ENCODE measurements at places on chromosomes 6 and 20. TPM values are rescaled to one million over a fixed set of nuclear protein-coding genes. Genes with fewer than 3 reads are reported as not detected.

MUCL3 gene
- total RNA-seq = not detected

CD93 gene
- 41.0 TPM for total RNA-seq

IL17F gene
- total RNA-seq = not detected

NECAB3 gene
- 71.8 TPM for total RNA-seq

CST1 gene
- not detected for total RNA-seq

SNTA1 gene
- total RNA-seq = 226 TPM

HLA-DRB5 gene
- total RNA-seq = 19.5 TPM

OR2J2 gene
- not detected for total RNA-seq

MTG2 gene
- total RNA-seq = 27.3 TPM

ENPP1 gene
- 1.4 TPM for total RNA-seq

VSTM2L gene
- 10.3 TPM for total RNA-seq

DNA sequence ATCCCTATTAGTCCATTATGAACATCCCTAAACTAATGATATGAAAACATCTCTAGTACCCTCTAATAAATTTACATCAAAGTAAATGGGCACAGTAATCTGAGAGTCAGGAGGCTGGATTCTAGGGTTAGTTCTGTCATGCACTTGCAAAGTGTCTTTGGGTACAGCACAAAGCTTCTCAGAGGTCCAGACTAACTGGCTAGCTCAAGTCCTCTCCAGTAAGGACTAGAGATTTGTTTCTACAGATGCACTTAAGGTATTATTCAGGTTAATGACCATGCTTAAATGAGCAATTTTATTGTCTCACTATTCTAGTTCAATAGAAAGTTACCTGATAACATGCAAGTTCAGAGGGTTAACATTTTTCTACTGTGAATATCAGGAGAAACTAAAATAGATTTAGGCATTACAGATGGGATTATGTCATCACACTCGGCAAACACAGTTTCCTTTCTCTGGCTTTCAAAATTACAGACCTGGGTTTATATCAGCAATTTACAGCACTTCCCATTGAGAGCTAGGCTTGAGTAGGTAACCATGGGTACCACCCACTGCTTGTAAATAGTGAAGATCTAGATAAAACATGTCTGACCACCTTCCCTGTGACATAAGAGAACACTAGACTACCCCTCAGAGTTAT, 402.9 kb upstream of the RUNX2 start:
- DNase-seq = no peak

GRCh38 chr6:134814076-134814695, 135.7 kb downstream of the ALDH8A1 start:
- no peak for DNase-seq

DNA sequence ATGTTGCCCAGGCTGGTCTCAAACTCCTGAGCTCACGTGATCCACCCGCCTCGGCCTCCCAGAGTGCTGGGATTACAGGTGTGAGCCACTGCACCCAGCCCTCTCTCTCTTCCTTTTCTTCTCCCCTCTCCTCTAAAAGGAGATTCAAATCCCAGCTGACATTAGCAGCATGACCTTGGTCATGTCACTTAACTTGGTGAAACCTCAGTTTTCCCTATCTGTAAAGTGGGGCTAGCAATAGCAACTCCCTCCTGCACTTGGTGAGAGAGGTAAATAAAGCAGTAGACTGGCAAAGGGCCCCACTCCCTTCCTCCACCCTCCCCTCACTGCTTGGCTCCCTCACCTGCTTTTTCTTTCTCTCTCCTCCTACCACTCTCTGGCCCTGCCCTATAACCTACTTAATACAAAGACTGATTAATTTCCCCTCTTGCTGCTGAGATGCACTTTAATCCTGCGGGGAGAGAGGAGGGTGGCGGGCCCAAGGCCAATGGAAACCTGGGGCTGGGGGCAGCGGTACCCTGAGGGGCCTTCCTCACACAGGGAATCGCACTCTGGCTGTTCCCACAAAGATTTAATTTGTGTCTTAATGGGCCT, 54.2 kb upstream of the ZFAND3 start:
- no peak for DNase-seq

DNA sequence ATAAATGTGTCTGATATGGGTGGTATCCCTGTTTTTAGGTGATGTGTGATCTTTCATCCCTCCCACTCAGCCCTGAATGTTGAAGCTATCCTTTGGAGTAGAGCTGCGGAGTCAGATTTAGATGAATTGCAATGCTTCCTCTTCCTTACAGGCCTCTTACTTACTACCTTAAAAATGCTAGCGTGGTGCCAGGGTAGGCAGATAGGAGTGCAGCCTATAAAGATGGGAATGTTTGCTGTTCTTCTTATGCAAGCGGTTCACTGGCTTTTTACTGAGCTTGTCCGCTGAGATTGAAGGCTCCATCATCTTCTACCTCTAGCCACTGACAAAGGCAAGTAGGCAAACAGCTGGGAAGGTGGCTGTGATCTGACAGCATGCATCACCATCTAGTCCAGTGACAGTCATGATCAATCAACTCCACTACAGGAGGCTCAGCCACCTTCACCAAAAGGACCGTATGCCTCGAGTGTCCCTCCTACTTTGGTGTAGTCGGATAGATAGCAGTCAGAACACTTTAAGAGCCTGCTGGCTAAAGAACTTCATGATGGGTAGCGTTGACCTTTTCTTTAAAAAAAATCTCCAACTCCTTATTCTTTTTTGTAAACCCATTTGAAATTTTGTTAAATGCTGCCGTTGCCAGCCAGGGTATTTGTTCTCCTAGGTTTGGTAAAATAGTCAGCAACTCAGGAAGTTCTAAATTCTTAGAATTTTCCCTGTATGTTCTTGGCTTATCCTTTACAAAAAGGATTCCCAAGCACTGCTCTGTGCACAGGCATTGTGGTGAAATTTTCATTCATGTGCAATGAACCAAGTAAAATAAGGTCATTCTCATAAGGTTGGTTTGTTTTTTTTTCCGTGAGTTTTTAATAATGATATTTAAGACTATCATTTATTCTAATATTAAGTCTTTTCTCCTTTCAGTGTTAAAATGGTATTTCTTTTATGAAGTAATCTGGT, 169.6 kb downstream of the MTHFD1L start:
- no peak for DNase-seq

- no peak for DNase-seq
These were observed 11.0 kb upstream of the SLC22A1 start for GRCh38 chr6:160110586-160111123.

- no peak for DNase-seq
These were observed 65.8 kb downstream of the ADTRP start for GRCh38 chr6:11712760-11713159.

DNA sequence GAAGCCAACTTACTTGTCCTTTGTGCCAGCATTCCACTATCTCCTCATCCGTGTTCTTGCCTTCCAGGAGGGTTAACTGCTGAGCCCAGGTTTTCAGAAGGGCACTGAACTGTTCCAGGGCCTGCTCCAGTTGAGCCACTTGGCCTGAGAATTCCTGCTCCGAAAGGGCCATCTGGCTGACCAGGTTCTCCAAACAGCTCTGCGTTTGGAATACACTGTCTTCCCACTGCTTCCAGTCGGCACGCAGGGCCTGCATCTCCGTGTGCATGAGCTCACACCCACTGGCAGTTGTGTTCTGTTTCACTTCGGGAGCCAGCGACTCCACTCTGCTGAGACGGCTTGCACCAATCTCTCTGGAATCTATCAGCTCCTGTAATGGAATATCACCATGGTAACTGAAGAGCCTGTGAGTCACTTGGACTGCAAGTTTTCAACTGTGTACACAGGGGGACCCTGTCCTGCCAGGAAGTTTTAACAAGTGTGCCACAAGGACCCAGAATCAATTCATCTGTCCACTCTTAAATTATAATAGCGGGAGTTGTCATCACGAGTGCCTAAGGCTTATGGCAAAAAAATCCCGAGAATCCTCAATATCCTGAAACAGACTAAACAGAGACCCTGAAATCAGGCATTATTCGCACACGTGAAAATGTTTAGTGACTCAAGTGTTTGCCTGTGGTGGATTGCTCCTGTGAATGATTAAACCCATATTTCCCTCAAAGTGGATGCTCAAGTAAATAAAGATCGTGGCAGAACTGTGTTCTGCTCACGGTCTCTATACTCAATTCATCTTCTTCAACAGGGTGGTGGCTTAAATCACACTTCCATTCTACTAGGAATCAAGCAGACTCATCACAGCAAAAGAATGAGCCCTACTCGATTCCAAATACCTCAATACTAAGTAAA, 255.9 kb downstream of the SYNE1 start:
- peak; percentile 80 for DNase-seq

GRCh38 chr6:32271429-32271828, 47.6 kb upstream of the NOTCH4 start:
- no peak for DNase-seq

DNA sequence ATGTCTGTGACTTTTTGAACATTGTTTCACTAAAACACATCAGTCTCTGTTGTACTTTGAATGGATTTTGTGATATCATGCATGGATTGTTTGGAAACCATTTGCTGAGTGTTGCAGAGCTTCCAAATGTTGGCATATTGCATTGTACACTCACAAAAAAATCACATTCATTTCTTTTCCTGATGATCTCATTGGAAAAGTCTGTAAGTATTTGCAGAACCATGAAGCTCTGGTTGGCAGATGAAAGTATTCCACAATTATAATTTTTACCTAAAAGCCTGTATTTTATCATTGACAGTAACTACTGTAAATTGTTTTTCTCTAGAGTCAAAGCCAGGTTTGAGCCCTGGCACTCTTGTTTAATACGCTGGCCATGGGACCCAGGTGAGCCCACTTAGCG, 42.1 kb downstream of the VAPB start:
- no peak for DNase-seq

- DNase-seq = no peak
These were observed 118.0 kb downstream of the ANKS1A start for GRCh38 chr6:35007016-35007415.

GRCh38 chr20:20439602-20440190, 71.8 kb downstream of the INSM1 start:
- DNase-seq = no peak

DNA sequence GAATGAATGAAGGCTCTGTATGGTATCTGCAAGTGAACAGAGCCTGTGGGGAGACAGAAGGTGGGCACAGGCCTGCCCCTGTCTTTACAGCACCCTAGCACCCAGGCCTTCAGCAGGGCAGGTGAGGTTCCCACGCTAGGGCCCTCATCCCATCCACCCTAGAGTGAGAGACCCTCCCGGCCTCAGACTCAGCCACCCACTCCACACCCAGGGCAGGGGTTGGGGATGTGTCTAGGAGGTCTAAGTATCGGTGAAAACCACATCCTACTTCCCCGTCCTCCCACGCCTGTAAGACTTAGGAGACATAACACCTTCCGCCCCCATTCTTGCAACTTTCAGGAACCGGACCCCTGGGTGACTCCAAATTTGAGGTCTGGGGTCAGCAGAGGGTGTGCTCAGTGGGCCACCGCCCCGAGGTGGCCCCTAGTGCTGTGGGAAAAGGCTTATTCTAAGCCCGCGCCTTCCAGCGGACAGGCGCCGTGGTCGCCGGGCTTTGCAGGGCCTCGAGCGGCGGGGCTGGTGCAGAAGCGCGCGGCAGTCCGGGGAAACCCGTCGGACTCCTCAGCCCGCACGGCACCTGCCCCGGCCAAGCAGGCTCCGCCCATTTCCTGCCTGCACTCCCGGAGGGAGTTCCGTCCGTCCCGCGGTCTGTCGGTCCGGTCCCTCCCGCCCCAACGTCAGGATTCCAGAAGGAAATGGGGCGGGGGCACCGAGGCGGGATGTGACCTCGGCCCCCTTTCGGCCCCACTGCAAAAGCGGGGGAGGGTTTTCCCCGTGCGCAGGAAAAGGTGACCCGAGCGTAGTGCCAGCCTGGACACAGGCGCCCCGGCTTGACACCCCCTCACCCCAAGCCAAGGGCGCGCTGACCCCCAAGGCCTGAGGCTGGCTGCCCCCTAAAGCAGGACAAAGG, 868 bp downstream of the SAMD10 start:
- peak; percentile 85 for DNase-seq

GRCh38 chr6:54020334-54020733, 90.9 kb upstream of the MLIP start:
- DNase-seq = no peak

DNA sequence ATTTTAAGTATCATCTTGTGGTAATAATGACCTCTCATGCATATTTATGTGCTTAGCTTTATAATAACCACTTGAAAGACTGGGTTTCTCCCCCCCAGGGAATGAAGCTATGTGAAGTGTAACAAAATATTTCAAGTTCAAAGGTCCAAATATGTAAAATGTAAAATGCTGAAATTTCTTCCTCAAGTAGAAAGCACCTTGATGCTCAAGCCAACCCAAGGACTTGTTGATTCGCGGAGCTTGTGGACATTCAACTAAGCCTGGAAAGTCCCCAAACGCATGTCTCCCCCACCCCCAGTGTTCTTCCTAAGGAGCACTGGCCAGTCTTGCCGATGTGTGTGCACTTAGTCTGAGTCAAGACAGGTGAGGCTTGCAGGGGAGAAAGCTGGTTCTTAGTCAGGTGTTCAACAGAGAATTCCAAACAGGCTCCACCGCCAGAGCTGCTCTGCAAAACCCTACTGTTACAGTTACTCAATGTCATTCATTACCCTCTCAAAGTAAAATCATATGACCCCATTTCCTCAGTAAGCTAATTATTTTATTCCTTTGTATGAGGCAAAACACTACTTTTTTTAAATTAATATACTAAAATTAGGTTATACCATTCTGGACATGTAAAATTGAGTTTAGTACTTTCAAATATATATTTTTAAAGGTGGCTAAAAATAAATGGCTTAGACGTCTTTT, 46.9 kb upstream of the QKI start:
- DNase-seq = no peak

DNA sequence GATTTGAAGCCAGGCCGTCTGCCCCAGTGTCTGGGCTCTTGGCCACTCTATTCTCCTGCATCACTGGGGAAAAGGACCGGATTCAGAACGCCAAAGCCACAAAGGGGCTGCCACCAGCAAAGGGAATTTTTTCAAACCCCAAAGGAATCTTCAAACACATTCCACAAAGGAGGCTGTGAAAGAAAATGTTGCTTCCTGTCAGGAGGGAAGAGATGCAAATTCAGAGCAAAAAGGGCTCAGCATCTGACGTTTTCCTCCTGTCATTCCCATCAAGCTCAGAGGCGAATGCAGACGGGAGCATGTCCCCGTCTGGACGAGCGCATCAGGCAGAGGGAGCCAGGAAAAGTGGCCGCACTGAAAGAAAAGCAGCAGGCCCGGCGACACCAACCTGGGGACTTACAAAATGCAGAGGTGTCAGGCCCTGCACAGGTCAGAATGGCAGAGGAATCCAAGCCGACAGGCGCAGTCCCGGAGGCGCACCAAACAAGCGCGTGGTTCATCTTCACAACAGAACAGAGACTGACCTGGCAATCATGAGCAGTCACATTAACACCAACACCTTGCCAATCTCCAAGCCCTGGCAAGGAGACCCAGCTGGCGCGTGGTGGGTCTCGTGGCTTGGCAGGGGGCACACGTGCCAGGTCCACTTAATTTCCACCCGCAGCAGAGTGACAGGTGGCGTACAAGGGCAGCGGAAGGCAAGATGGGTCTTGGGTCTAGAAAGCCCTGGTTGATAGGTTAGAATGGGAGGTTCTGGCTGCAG, 62.8 kb downstream of the GRM4 start:
- DNase-seq = peak; percentile 40

- DNase-seq = no peak
These were observed 138.7 kb upstream of the COL21A1 start for GRCh38 chr6:56385981-56386593.

DNA sequence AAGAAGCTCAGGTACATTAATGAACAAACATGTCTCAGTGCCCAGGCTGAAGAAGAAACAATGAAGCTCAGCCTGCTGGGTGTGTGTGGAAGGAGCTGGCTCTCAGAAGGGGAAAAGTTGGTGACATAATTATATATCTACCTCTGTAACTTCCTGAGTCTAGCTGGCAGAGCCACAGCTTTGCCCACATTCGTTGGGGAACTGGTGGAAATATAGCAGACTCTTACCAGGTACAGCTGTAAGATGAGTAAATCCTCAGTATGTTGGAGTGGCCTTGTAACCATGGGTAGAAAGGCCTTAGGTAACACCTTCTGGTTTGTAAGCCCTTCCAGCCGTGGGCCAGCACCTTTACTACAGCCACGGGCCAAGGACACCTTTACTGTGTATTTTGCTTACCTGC, 29.9 kb upstream of the PNRC1 start:
- DNase-seq = no peak

Measured in left ventricle myocardium superior (tissue), 1 donor.